ENCODE measurements at places on chromosomes 2 and 18.

GRCh38 chr2:106857882-106858478 lies 28.0 kb downstream of the ST6GAL2 start:
- no peak for DNase-seq

DNA sequence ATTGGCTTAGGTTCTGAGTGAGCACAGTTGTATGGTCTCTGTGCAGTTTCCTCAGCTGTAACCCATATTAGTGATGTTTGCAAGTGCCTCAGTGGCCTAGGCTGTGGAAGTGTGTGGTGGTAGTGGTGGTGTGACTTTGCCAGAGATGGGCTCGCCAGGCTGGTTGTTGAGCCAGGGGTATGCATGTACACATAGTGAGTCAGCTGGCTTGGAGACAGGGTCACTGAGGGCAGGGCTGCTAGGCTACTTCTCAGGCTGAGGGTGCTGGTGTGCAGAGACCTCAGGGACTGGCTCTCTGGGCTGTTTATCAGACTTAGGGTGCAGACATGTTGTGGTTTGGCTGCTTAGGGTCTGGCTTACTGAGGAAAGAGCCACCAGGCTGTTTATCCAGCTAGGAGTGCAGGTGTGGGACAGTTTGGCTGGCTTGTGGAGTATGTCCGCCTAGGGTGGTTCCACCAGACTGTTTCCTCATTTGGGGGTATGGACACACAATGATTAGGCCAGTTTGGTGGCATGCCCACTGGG lies 15.0 kb downstream of the APLF start:
- DNase-seq, result no peak

GRCh38 chr2:232075080-232075479 lies 113.6 kb downstream of the DIS3L2 start:
- DNase-seq, result no peak

- DNase-seq, result no peak
Observed at GRCh38 chr2:225893151-225893550, 493.6 kb downstream of the NYAP2 start.

- no peak for DNase-seq
Observed at GRCh38 chr2:161102770-161103450, 57.3 kb upstream of the TANK start.

DNA sequence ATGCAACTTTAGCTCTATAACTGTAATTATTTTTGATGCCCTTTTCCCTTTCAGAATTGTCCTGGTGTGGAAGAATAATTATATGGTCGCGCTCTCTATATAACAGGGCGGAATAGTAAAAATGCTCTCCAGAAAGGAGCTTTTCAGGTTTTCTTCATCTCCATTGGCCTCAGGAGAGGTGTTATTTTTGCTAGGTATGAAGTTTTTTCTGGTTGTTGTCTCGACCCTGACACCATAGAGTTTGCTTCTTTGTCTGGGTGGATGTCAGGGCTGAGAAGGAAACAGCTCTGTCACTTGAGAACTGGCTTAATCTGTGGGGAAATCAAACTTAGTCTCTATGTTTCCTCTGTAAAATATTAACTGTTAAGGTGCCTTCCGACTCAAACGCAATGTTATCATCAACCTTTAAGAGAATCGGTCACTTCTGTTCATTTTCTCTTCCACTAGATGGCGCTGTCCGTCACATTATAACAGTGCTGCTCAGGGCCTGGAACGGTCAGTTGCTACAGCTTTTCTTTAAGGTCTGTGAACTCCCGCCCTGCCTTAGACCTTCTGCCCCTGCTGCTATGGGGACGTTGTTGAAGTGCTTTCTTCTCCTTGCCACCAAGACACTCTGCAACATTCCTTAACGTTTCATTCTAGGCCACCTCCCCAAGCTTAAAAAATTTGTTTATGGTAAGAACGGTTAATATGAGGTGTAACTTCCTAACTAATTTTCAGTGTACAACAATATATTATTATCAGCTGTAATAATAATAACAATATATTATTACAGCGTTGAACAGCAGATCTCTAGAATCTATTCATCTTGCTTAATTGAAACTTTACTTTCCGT lies 23.8 kb upstream of the SERPINB12 start:
- DNase-seq, result peak; percentile 58

- DNase-seq, result no peak
Observed at GRCh38 chr2:4175343-4175742, 472.0 kb downstream of the DCDC2C start.

- no peak for DNase-seq
Observed at GRCh38 chr18:38843291-38843690, 1277.7 kb upstream of the CELF4 start.

GRCh38 chr2:25388491-25388890 lies 46.8 kb upstream of the DNMT3A start:
- DNase-seq, result no peak

DNA sequence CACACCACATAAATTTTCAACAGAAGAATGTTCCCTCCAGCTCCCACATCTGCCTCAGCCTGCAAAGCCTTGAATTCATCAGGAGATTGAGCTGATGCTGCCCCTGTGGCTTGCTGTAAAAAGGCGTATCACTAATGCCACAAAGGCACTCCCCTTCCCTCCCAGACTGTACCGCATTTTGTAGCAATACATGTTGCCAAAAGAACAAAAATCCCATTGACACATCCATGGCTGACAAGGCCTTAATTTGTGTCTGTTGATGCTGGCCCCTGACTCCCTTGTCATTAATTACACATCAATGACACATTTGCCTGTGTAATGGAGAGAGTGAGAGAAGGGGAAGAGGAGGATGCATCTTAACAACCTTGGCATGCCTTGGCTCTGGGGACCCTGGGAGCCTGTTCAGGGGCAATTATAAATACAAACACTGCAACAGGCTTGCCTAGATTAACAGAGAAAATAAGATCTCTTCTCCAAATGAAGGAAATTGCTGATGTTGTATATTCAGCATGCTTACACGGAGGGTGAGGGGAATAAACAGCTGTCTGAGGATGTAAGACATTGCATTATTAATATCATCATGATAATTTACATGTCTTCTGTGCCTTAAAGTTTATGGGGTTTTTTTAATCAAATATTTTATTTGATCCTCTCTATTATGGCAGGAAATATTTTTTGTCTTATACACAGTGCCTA lies 264.0 kb downstream of the SUCLG1 start:
- no peak for DNase-seq

DNA sequence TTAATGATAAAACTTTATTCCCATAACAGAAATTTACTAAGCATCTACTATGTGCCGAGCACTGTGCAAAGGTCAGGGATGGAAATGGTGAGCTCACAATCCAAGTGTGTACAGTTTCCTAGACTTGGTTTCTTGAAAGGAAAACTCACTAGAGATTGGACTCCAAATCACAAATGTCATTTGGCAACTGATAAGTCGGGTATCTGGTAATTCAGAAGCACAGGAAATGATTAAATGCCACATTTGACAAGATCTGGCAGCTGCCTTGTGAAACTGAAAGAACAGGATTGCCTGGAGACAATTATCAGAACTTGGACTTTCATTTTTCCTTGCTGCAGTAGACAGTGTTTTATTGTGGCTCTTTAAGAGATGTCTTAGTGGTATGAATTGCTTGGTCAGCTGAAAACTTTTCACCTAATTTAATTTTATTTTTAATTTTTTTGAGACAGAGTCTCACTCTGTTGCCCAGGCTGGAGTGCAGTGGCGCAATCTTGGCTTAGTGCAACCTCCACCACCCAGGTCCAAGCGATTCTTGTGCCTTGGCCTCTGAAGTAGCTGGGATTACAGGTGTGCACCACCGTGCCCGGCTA lies 19.2 kb downstream of the ITGA6 start:
- DNase-seq, result no peak

- no peak for DNase-seq
Observed at GRCh38 chr2:14933753-14934152, 301.2 kb downstream of the LRATD1 start.

GRCh38 chr18:72834731-72835130 lies 33.1 kb downstream of the NETO1 start:
- no peak for DNase-seq

DNA sequence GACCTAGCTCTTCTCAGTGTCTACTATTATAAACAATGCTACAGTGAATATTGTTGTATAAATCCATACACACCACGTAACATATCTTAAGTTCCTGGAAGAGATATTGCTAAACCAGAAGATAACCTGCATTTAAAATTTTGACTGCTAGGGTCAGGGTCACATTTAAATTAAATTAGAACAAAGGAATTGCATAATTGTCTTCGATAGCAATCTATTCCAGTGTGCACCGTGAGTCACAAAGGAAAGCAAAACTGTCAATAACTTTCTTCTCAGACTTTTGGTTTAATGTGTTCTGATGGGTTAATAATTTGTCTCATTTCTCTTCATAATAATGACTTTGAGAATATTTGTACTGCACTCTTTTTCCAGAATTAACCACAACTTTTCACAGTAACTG lies 4.2 kb downstream of the GEN1 start:
- no peak for DNase-seq

DNA sequence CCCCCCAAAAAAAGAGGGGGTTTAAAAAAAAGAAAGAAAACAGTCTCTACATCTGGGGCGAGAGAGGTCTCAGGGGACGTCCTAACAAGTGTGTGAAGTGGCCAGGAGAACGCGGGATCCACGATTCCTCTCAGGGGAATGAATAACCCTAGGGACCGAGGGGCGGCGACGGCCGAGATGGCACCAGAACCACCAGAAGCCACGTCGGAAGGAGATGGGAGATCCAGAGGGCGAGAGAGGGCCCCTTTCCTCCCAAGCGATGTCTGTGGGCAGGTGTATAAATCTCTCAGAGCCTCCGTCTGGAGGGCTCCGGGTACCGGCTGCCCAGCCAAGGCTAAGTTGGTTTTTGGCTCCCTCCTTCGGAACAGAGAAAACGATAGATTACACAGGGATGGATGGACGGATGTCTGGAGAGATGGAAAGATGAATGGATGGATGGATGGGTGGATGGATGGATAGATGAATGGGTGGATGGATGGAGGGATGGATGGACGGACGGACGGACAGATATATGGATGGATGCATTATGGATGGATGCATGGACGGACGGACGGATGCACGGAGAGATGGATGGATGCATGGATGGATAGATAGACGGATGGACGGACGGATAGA lies 1.7 kb downstream of the EPHA4 start:
- DNase-seq, result no peak

DNA sequence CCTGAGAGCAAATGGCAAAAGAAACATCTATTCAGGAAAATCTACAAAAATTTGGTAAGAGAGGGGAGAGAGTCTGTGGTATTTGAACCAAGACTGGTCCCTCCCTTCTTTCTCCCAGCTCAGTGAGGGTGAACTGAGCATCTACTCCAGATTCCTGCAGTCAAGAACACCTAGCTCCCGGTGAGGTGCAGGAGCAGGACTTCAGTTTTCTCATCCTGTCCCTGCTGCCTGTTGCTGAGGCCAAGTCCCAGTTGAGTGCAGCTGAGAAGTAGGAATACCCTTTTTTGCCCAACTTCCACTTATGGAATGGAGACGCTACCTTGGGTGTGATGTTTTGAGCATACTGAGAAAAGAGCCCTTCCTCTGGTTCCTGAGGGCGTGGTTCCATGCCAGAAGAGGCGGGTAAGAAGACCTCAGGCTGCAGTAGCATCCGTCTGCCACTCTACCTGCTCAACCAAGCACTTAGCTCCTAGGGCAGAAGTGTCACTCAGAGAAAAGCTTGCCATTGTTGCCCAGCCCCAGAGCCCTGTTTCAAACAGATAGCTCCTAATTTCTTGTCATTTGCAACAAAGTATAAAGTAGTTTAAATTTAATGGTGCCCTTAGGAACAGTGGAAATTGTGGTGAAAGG lies 112.9 kb downstream of the SOS1 start:
- DNase-seq, result no peak

- DNase-seq, result no peak
Observed at GRCh38 chr18:24089515-24090337, 49.1 kb upstream of the CABYR start.

GRCh38 chr2:238865015-238865719 lies 17.3 kb downstream of the TWIST2 start:
- DNase-seq, result no peak

- DNase-seq, result no peak
Observed at GRCh38 chr2:100807707-100808106, 12.2 kb upstream of the NPAS2 start.

- no peak for DNase-seq
Observed at GRCh38 chr2:191382801-191383200, 137.6 kb downstream of the MYO1B start.

GRCh38 chr2:62194558-62195420 lies 1.1 kb upstream of the B3GNT2 start:
- DNase-seq, result no peak

DNA sequence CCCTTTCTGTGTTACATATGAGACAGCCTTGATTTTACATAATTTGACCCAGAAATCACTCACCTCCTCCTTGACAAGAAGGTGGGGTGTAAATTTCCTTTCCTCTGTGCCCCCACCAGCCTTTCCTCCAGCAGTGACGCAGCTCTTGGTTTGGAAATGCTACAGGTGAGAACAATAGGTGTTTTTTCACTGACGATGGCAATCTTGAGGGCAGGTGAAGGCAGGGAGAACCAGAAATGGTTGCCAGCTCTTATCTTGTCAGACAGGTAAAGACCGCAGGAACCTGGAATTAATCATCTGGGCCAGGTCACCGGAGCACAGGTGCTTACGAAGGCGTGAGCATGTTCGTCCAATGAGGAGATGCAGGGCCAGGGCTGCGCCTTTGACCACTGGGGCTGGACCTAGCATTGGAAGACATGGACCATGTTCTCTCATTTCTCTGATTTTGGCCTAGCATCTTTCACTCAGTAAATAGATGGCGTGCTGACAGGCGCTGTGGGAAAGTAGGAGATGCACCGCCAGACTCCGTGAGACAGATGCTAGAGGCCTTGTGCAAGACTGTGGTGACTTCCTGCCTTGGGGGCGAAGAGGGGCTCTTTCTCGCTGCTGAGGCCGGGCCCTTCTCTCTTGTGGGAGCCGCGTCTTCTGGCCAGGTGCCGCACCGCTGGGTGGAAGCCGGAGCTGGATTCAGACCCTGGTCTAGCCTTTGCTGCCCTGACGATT lies 4.0 kb downstream of the CIDEA start:
- no peak for DNase-seq

- no peak for DNase-seq
Observed at GRCh38 chr2:39990335-39990900, 211.4 kb upstream of the THUMPD2 start.

- DNase-seq, result no peak
Observed at GRCh38 chr2:169759987-169760386, 26.4 kb downstream of the KLHL23 start.

DNA sequence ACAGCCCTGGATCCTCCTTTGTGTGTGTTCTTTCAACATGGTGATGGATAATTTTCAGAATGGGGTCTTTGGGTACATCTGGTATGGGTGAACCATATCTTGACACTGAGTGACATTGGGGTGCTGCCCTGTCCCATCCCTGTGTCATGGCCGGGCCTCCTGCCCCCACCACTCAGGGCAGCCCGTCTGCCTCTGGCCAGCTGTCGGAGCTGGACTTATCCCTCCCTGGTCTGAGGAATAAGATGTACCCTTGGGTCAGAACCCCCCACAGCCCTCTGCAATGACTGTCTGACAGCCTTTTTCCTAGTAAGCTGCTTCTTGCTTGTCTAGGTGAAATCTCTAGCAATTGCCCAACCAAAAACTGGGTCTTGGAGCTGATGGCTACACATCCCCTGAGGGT lies 142.9 kb downstream of the SH3RF3 start:
- DNase-seq, result no peak

DNA sequence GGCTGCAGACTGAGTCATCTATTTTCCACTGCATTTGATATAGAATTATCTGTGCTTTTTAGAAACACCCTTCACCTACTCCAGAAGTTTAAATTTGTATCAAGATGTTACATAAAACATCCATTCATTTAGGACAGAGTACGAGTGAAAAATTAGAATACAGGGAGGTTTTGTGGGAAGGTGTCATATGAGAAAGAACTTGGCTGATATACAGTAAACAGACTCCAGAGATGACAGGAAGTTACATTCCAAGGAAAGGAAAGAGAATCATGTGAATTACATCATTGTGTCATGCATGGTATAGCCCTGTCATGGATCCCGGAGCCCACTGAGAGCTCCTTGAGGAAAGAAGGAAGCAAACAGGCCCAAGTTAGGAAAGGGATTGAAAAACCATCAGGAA lies 341.5 kb upstream of the PKDCC start:
- DNase-seq, result no peak

Measured in progenitor cell of endocrine pancreas (in vitro differentiated cells).